ENCODE measurements at places on chromosomes 2 and 18.

- DNase-seq: no peak
Observed at GRCh38 chr2:58635801-58636375, 394.8 kb upstream of the FANCL start.

DNA sequence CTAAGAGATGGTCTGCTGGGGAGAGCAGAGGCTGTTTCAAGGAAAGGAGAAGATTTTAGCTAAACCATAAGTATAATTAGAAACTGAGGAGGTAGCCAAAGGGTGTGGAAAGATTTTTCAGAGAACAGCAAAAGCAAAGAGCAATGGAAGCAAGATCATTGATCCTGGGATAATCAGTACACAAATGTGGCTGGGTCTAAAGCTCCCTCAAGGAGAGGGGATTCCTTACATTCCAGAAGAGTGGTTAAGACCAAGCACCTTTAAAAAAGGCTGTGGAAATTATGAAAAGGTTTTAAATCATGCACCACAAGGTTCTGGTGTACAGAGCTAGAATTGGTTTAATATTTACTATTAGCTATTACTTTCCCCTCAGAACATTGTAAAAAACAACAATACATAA is 246.0 kb upstream of the UBE2E3 start:
- DNase-seq: no peak

DNA sequence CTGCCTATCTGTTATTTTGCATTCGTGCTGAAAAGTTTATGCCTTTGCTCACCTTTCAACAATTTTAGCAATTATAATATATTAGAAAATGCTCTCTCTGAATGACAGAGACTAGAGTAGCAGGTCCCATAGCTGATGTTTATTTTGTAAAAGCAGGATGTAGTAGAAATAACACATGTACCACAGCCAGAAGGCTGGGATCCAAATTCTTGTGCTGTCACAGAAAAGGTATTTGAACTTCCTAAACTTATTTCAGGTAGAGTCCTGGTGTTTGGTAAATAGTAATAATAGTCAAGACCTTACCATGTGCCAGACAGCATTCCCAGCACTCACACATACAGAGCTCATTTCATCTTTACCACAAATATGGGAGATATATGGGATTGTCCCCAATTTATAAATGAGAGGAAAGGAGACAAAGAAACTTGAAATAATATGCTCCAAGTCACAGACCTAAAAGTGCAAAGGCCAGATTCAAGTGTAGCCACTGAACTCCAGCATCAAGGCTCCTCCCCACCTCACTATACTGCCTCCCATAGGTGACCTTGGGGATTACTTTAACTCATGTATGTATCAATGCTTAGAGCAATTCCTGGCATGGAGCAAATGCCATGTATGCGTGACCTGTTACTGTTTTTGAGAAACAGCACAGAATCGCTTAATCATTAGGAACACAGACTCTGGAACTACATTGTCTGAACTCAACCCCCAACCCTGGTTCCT is 284.7 kb upstream of the RAB12 start:
- no peak for DNase-seq

DNA sequence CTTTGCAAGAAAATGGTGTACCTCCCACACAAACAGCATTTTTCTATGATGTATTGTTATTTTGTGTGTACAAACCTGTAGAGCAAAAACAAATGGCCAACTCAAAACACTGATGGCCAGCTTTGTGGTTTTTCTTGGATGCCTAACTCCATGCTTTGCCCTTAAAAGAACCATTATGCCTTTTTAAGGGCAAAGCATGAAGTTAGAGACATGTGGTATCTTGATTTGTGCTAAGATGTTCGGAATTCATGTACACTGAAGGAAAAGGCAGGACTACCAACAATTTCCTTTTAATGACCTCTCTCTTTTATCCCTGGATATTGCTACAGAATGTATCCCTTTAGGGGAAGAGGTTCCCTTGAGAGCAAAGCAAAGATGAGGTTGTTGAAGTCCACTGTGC is 273.6 kb downstream of the SCG2 start:
- no peak for DNase-seq

DNA sequence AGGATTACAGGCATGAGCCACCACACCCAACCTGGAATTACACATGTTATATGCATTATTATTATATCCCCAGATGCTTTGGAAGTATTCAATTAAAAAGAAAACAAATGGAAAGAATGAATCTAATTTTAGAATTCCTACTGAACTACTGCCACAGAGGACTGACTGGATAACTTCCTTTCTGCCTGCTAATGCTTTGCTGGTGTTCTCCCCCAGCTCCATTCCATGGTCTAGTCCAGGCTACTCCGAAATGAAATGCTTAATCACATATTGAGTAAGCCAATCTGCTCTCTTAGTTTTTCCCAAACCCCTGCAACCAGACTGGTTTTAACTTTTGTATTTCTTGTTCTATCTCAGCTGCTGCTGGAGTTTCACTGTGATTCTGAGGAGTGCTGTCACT is 519.1 kb downstream of the SOX11 start:
- DNase-seq: no peak

DNA sequence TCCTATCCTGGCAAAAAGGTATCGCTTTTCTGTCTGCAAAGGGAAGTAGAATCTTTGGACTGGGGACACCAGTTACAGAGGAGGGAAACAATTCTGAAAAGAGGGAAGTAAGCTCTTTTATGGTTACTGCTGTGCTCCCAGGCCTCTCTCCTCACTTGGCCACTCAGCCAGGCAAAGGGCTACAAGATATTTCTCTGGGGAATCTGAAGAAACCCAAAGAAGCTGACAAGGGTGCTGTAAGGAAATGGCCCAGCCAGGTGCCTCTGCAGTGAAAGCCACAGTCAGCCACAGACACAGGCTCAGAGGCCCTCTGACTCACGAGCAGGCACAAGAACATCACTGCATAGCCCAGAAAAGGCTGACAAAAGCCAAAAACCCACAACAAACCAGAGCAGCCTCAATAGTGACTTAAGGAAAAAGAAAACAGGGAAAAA is 5.8 kb downstream of the HDLBP start:
- peak; percentile 61 for DNase-seq

DNA sequence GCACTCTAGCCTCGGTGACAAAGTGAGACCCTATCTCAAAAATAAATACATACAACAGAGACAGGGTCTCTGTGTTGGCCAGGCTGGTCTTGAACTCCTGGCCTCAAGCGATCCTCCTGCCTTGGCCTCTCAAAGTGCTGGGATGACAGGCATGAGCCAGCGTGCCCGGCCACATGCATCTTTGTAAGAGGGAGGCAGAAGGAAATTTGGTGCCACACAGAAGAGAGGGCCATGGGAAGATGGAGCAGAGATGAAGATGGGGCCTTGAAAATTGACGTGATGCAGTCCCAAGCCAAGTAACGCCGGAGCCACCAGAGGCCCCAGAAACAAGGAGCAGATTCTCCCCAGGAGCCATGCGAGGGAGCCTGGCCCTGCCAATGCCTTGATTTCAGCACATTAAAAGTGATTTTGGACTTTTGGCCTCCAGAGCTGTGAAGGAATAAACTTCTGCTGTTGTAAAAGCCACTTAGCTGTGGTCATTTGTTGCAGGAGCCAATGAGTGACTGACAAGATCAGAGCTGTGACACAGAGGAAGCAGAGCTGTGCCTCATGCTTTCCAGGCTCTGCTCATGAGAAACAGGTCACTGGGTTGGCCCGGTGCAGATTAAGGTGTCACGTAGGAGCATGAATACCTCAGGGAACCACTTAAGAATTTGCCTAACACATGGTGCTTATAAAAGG is 2.7 kb upstream of the SLC66A2 start:
- DNase-seq: no peak

- DNase-seq: no peak
Observed at GRCh38 chr18:25743646-25744151, 346.7 kb downstream of the SS18 start.

DNA sequence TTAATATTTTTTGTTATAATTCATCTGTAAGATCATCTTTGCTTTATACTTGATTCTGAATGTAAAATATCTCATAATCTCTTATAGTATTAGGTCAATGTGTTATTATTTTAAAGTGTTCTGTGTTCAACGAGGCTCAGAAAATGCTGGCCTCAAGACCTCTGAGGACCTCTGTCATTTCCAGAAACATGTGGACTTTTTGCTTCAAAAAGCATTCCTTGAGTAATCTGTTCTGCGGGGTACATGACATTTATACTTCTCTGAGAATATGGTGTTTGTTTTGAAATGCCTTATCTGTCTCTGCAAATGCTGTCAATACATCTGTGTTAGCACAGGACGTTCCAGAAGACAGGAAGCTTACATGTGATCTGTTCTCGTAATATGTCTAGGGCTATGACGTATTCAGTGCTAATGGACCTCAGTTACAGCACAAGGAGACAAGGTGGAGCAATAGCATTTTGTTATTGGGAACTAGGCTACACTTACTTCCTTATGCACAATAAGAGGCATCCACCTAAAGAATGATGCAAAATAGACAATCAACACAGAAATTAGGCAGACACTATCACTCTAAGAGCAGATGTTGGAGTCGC is 37.6 kb upstream of the IL1RL1 start:
- DNase-seq: no peak

DNA sequence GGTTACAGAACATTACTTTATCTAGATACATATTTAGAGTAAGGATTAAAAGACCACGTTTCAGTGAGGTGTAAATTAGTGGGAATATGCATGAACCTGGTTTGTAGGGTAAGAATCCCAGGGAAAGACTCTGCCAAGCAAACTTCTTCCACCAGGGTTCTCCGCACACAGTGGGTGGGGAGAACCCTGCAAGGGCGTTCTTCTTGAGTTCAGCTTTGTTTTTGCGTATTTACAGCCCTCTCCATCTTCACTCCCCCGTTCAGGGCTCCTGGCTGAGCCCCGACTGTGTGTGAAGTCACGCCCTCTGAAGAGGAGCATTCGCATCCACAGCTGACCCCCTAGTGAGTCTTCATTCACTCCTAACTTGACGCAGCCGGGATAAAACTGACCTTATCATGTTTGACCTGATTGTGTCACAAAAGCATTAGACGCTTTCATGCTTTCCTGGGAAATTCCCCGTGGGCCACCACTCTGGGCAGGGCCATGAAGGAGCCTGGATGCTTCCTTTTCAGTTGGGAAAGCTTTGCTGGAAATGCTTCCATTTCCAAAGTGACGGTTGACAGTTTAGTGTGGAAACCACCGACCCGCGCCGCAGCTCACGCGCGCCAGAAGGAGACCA is 1.0 kb downstream of the ALKAL2 start:
- DNase-seq: no peak

- no peak for DNase-seq
Observed at GRCh38 chr18:64693766-64694165, 544.9 kb upstream of the LINC00305 start.

GRCh38 chr18:6249170-6249569 is 165.5 kb downstream of the L3MBTL4 start:
- no peak for DNase-seq

DNA sequence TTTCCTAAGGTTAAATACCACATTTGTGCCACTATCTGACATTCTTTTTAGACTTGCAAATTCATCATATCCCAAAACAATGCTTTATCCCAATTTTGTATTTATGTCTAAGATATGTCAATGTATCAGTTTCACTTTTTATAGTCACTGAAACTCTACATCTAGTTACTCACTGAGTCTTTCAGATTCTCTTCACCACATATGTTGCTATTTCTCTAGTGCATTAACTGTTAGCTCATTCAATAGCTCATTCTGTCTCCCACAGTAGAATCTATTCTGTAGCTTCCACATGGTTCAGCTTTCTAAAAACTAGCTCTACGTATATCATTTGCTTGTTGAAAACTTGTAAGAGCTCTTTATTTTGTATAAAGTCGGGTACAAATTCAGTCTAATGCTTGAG is 1420.6 kb upstream of the NXPH2 start:
- no peak for DNase-seq

DNA sequence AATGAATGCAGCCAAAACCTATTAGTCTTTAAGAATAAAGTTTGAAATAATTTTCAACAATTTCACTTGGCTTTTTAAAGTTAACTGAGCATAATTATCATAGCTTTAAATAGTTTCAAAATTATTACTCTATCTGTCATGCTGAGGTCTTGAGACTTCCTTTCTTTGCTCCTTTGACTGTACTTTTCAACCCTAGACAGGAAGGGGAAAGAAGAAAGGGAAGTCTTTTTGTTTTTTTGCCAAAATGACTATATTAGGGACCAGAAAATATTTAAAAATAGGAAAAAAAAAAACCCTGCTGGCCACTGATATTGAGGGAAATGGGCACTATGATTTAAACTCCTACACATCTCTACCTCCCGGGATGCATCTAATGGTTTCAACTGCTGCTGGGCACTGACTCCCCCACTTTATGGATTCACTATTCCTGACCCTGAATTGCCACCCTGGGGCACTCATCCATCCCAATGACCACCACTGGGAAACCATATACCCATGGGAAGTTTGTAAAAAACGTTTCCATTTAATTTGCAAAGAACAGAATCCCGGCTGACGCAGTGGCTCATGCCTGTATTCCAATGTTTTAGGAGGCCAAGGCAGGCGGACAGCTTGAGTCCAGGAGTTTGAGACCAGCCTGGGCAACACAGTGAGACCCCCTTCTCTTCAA is 50.5 kb downstream of the GAREM1 start:
- no peak for DNase-seq

DNA sequence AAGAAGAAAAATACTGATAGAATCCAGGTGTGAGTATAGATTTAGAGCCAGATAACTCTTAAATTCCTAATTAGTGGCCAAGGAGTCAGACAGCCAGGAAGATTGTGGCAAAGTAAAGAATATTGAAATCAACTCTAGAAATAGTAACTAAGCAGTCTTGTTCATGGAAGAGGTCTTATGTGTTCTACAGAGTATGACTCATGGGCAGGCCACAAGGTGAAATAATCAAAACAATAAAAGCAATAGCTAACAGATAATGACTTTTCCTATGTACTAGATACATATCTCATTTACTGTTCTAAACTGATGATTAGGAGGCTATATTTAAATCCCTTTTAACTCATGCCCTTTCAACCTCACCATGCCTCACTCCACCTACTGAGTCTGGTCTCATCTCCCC is 227.4 kb upstream of the COL3A1 start:
- DNase-seq: no peak

- DNase-seq: no peak
Observed at GRCh38 chr18:60295674-60296073, 76.9 kb downstream of the MC4R start.

- DNase-seq: no peak
Observed at GRCh38 chr2:74708296-74708695, 54.2 kb downstream of the SEMA4F start.

DNA sequence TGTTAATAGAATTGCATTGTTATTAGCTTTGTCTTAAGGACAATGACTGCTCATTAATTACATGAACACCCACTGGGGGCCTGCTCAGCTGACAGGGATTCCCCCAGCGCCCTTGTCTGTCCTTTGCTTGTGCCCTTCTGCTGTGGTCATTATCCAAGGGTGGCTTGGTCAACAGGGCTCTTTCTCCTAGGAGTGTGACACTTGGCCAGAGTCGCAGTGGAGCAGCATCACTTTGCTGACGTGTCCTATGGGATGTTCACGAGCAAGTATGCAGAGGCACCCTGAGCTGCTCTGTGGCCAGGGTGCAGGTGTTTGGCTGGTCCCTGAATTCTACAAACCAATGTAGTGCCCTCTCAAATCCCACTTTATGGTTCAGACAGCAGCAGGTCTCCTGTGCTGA is 46.0 kb downstream of the PTGR3 start:
- no peak for DNase-seq

GRCh38 chr2:54704238-54704637 is 19.2 kb upstream of the EML6 start:
- no peak for DNase-seq

- no peak for DNase-seq
Observed at GRCh38 chr2:45207101-45207500, 197.8 kb upstream of the SIX2 start.

GRCh38 chr2:1889099-1889650 is 144.9 kb upstream of the PXDN start:
- DNase-seq: no peak

GRCh38 chr2:3041841-3042600 is 335.6 kb downstream of the EIPR1 start:
- DNase-seq: no peak

- no peak for DNase-seq
Observed at GRCh38 chr2:57806449-57806968, 240.1 kb upstream of the VRK2 start.
